Retina (tissue), 1 donor: ENCODE measurements at places on chromosomes 1 and 21.

DNA sequence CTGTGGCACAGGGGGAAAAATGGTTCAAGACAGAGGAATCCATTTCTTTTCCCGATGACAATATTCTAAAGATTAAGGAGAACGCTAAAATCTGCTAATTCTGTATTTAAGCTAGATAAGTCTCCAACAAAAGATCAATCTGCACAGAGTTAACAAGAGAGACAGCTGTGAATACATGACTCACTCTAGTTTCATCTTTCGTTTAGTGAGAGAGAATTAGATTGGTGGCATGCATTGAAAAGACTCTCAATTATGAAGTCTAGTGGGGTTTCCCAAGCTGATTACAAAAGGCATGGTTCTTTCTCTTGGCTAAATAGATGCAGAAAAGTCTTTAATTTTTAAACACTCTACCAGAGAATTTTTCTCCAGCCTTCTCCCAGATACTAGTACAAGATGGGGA, 34.4 kb downstream of the CAPN9 start:
- no peak for DNase-seq

GRCh38 chr1:146013559-146013922, 8.0 kb downstream of the HJV start:
- no peak for DNase-seq

- no peak for DNase-seq
Measured at GRCh38 chr1:228429007-228429406, 12.3 kb upstream of the TRIM17 start.

DNA sequence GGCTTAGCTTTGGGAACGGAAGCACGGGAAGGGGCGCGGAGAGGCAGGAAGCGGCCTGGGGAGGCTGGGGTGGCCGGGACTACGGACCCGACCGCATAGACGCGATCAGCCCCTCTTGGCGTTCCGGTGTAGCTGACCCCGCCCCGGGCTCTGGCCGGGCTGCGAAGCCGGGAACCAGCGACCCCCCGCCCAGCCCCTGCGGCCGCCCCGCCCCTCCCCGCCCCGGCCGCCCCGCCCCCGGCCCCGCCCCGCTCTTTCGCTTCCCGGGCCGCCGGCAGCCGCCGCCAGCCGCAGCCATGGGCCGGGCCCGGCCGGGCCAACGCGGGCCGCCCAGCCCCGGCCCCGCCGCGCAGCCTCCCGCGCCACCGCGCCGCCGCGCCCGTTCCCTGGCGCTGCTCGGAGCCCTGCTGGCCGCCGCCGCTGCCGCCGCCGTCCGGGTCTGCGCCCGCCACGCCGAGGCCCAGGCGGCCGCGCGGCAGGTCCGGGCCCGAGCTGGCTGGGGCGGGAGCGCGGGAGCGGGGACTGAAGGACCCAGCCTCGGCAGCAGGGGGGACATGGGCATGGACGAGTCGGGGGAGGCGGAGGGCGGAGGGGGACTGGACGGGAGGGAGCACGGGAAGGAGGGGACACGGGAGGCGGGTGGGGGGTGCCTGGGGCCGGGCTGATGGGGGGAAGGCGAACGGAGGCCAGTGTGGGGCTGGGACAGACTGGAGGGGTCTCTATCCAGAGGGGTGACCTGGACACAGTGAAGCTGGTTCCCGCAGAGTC, at the start of gene SELENON:
TSS of gene SELENON (plus strand) at position 259 of the 768 bp plus-strand sequence. CDS start at position 297, 38 bp downstream.
- DNase-seq, result no peak

DNA sequence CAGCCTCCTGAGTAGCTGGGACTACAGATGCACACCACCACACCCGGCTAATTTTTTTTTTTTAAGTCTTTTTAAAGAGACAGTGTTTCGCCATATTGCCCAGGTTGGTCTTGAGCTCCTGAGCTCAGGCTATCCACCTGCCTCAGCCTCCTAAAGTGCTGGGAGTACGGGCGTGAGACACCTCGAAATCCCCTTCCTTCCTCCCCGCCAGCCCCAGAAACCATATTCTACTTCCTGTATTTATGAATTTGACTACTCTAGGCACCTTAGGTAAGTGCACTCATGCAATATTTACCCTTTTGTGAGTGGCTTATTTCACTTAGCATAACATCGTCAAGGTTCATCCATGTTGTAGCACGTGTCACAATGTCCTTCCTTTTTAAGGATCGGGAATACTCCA, 6.9 kb upstream of the LRP8 start:
- DNase-seq, result no peak

DNA sequence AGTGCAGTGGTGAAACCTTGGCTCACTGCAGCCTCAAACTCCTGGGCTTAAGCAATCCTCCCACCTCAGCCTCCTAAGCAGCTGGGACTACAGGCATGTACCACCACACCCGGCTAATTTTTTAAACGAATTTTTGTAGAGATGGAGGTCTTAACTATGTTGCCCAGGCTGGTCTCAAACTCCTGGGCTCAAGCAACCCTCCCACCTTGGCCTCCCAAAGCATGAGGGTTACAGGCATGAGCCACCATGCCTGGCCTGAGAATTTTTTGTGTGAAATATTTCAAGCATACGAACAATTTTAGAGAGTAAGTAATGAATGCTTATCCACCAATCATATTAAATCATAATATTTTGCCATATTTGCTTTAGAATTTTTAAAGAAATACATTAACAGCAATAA, 51.6 kb downstream of the MROH9 start:
- DNase-seq, result no peak

DNA sequence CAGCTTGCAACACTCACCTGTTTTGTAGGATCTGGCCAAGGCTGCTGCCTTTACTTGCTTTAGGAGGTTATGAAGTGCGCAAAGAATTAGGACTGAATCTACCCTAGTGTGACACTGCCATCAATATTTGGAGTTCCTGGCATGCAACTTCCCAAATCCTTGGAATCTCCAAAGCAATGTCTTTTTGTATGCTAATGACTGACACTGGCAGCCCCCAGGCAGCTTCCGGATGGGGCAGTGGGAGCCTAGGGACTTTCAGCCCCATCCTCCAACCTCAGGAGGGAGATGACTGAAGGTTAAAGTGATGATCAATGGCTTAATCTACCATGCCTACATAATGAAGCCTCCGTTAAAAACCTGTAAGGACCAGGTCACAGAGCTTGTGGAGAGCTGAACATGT, 5.5 kb downstream of the RCC2 start:
- no peak for DNase-seq

- peak; percentile 16 for DNase-seq
Measured at GRCh38 chr1:95685081-95685480, 451.1 kb downstream of the RWDD3 start.

- no peak for DNase-seq
Measured at GRCh38 chr1:153578490-153578889, 12.8 kb upstream of the S100A2 start.

GRCh38 chr1:159936273-159936904, 9.0 kb downstream of the IGSF9 start:
- peak; percentile 89 for DNase-seq

DNA sequence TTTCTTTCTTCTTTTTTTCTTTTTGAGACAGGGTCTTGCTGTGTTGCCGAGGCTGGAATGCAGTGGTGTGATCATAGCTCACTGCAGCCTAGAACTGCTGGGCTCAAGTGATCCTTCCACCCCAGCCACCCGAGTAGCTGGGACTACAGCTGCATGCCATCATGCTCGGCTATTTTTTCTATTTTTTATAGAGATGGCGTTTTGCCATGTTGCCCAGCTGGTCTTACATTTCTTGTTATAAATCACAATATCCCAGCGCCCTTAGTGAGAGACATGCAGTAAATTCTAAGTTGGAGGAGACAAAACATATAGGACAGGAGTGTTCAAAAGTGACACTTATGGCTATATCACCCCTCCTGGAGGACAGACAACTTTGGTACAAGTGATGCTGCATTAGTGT, 31.3 kb upstream of the ACTN2 start:
- no peak for DNase-seq

DNA sequence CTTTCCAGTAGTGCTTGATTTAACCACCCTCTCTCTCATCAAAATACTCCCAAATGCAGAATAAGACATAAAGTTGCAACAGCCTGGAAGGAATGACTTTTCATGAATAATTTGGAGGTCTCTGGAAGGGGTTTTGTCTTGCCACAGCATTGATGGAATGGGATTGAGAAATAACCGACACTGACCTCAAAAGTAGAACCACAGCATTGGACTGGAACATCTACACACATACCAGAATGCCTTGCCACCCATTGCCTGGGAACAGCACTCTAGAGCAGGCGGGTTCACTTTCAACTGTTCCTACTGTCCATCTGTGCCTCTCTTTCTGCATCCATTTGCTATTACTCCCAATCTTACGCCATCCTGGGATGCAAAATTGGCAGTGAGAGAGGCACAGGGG, 149.1 kb upstream of the USP24 start:
- DNase-seq, result no peak

GRCh38 chr1:217027403-217028080, 304.3 kb upstream of the ESRRG start:
- no peak for DNase-seq

- DNase-seq, result no peak
Measured at GRCh38 chr21:34122047-34122446, 48.7 kb downstream of the MRPS6 start.

DNA sequence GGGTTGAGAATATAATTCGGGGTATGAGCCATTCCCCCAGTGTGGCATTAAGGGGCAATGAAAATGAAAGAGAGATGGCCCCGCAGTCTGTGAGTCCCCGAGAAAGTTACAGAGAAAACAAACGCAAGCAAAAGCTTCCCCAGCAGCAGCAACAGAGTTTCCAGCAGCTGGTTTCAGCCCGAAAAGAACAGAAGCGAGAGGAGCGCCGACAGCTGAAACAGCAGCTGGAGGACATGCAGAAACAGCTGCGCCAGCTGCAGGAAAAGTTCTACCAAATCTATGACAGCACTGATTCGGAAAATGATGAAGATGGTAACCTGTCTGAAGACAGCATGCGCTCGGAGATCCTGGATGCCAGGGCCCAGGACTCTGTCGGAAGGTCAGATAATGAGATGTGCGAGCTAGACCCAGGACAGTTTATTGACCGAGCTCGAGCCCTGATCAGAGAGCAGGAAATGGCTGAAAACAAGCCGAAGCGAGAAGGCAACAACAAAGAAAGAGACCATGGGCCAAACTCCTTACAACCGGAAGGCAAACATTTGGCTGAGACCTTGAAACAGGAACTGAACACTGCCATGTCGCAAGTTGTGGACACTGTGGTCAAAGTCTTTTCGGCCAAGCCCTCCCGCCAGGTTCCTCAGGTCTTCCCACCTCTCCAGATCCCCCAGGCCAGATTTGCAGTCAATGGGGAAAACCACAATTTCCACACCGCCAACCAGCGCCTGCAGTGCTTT, 9.4 kb downstream of the PROX1 start:
- no peak for DNase-seq

GRCh38 chr1:197029749-197030148, 37.3 kb downstream of the F13B start:
- DNase-seq, result no peak

GRCh38 chr1:103941086-103941485, 191.4 kb downstream of the AMY1C start:
- DNase-seq, result no peak

DNA sequence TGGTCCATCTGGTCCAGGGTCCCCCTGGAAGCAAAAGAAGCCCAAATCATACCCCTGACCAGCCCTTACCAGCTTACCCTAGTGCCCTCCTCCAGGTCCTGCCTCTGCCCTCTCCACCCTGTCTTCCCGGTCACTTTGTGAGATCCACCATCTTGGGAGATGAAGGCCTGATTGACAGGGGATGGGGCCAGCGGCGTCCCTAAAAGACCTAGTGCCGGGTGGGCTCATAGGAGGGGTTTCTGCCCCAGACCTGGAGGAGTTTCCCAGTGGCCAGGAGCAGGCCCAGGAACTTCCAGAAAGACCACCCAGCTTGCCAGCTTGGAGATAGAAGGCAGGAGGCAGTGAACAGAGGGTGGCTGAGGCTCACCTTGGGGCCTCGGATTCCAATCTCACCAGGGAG, 5.4 kb downstream of the COL9A2 start:
- no peak for DNase-seq

DNA sequence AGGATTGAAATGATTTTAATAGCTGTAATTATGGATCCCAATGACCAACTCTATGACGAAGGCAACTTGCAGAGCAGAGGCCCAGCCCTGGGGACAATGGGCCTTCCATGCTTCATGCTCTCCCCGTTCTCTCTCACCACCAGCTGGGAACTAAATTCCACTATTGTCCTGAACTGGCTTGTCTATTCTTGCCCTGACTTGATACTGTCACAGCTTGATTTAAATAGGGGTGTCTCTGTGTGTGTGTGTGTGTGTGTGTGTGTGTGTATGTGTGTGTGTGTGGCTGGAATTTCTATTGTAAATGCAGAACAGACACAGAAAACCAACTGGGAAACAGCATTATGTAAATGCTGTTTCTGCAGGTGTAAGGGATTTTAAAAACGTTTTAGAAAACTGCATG, 57.0 kb downstream of the SLC22A15 start:
- peak; percentile 76 for DNase-seq

GRCh38 chr1:171636141-171636540, 14.1 kb downstream of the MYOCOS start:
- DNase-seq, result no peak

- no peak for DNase-seq
Measured at GRCh38 chr1:55636696-55637095, 421.5 kb upstream of the USP24 start.

DNA sequence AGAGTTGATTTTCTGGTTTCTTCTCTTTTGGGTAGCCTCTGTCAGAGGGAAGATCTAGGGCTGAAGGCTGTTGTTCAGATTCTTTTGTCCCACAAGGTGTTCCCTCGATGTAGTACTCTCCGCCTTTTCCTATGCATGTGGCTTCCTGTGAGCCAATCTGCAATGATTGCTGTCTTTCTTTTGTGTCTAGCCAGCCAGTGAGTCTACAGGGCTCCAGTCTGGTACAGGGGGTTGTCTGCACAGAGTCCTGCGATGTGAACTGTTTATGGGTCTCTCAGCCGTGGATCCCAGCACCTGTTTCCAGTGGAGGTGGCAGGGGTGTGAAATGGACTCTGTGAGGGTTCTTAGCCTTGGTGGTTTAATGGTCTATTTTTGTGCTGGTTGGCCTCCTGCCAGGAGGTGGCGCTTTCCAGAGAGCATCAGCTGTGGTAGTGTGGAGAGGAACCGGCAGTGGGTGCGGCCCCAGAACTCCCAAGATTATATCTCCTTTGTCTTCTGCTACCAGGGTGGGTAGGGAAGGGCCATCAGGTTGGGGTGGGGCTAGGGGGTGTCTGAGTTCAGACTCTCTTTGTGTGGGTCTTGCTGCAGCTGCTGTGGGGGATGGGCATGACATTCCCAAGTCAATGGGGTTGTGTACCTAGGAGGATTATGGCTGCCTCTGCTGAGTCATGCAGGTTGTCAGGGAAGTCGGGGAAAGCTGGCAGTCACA, 81.3 kb upstream of the C21orf91 start:
- DNase-seq, result no peak

GRCh38 chr1:90973897-90974798, 47.7 kb downstream of the ZNF644 start:
- DNase-seq, result no peak

- no peak for DNase-seq
Measured at GRCh38 chr1:154714638-154715037, 106.7 kb upstream of the ADAR start.
